Stimulated activated CD4-positive, alpha-beta T cell treated with anti-CD3 and anti-CD28 coated beads, Interleukin-2, amount 100 ng/mL, for 24 hours (primary cell): ENCODE measurements at places on chromosomes 1 and 21.
A peak's percentile ranks its signal among the peaks of the same experiment; 100 is the strongest.

DNA sequence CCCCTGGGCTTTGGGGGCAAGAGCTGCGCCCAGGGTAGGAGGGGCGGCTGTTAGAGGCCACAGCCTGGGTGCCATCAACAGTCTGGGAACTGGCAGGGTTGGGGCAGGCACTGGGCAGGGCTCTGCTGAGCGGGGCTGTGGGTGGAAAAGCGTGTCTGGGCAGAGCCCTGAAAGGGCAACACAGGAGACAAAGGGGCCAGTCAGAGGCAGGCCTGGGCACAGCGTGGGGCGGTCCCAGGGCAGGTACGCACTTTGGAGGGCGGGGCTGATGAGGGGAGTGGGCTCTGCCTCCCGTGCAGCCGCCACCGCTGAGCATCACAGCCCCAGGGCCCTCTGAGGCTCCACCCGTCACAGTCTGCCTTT is 13.9 kb downstream of the CELSR2 start:
- DNase-seq, result no peak

- peak; percentile 20 for DNase-seq
These were observed 51.0 kb downstream of the KIAA0319L start for GRCh38 chr1:35505911-35506798.

DNA sequence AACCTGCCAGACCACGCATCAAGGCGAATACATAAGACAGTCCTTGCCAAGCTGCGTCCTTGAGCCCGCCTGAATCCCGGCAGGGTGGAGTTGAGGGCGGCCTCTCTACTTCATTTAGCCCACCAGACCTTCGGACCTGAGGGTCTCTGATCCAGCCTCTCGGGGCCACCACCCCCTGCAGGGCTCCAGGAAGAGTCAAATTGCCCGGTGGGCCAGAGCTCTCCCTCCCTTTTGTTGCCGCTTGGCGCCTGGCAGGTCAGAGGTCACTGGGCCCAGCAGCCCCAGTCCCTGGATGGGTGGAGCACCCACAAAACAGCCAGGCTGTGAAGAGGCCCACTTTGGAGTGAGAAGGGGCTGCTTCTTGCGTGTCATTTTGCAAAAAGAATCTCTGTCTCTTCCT is 9.0 kb downstream of the GNG4 start:
- no peak for DNase-seq

DNA sequence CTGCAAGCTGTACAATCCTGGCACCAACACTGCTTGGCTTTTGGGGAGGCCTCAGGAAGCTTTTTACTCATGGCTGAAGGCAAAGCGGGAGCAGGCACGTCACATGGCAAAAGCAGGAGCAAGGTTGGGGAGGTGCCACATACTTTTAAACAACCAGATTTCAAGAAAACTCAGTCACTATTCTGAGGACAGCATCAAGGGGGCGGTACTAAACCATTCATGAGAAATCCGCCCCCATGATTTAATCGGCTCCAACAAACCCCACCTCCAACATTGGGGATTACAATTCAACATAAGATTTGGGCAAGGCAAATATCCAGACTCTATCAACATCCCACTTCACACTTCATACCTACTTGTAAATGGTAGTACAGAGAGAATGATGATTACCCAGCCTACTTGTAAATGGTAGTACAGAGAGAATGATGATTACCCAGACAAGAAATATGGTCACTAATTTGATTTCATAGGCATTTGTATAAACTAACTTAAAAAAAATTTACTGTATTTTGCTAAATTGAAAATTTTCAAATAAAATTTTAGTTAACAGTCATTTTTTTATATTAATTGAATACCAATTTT is 24.9 kb downstream of the ATP5PF start:
- no peak for DNase-seq

GRCh38 chr1:205228093-205228521 is 361 bp downstream of the TMCC2 start:
- DNase-seq, result no peak

DNA sequence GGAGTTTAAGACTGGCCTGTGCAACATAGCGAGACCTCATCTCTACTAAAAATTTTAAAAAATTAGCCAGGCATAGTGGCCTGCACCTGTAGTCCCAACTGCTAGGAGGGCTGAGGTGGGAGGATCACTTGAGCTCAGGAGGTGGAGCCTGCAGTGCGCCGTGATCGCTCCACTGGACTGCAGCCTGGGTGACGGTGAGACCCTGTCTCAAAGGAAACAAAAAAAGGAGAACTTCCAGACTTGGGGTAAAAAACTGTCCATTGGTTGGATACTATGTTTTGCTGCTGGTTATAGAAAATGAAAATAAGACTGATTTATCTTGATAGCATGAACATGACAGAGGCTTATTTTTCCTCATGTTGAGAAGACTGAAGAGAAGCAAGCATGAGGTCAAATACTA is 79.4 kb downstream of the WDR4 start:
- no peak for DNase-seq

DNA sequence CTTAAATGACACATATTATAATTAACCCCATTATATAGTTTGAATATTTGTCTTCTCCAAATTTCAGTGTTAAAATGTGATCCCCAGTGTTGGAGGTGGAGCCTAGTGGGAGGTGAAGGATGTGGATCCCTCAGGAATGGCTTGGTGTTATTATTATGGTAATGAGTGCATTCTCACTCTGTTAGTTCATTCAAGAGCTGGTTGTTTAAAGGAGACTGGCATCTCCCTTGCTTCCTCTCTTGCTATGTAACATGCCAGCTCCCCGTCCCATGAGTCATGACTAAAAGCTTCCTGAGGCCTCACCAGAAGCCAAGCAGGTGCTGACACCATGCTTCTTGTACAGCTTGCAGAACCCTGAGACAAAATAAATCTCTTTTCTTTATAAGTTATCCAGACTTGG is 1612.7 kb downstream of the AMY1C start:
- DNase-seq, result no peak

DNA sequence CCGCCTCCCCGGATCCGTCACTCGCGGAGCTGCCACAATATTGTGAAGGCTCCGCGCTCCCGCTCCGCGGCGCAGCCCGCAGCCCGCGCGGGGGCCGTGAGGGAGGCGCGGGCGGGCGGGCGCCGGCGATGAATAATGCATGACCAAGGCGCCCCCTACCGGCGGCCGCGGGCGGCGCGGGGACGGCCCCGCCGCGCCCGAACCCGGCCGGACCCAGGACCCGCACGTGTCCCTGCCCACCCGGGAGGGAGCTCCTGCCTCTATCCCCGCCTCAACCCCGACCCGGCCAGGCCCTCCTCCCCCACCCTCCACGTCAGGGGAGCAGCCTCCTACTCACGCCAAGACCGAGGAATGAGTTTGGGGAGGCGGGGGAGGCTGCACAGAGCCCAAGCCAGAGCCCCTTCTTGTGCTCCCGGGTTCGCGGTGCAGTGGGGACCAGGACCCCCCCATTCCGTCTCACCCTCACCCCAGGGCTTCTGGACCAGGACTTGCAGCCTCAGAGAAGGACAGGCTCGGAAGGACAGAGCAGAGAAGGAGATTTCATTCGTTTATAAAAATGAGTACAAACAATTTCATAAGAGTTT is 70.8 kb upstream of the CASZ1 start:
- peak; percentile 70 for DNase-seq

GRCh38 chr21:19565587-19565986 is 1162.0 kb upstream of the TMPRSS15 start:
- no peak for DNase-seq

GRCh38 chr21:44887807-44888580 is 14.5 kb upstream of the PTTG1IP start:
- no peak for DNase-seq

GRCh38 chr1:204920511-204920910 is 49.8 kb downstream of the NFASC start:
- no peak for DNase-seq

DNA sequence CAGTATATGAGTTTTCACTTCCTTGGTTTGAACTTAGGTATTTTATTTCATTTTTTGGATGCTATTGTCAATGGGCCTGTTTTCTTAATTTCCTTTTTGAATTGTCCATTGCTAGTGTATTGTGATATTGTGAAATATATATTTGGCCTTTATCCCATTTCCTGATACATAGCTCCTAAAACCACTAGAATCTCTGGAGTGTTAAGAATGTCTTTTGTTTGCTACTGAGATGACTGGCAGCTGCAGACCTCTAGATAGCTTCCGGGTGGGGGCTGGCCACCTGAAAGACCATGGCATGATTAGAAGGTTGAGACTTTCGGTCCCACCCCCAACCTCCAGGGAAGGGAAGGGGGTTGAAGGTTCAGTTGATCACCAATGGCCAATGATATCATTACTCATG is 245.4 kb downstream of the KCNJ6 start:
- no peak for DNase-seq

DNA sequence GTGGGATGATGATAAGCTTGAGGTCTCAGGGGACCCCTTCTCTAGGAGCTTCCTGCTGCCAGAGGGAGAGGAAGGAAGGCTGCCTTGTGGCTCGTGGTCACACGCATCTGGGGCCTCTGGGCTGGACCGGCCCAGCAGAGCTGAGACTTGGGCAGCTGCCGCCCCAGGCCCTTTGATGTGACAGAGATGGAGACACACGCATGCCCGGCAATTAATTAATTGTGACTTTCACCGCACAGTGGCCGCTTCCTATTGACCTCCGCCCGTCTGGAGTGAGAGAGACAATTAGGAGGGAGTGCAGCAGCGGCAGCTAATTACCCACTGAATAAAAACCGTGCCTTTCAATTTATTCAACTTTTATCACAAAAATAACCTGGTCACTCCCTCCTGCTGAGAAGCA is 16.6 kb upstream of the C1QA start:
- no peak for DNase-seq

DNA sequence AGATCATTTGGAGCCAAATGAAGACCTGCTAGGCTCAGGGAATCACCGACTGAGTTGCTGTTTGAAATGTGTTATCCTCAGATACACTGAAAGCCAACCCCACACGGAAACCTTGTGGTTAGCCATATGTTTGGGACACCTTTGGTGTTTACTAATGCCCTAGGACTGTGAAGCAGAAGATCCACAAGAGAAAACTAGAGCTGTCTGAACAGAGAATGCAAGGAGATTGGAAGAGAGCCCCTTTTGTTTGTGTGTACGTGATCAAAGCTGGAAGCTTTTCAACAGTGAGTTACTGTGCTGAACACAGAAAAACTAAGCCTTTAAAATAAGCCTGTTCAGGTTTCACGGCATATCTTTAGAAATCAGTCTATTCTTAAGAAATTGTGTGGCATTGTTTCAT is 908.2 kb upstream of the ADGRL2 start:
- no peak for DNase-seq

DNA sequence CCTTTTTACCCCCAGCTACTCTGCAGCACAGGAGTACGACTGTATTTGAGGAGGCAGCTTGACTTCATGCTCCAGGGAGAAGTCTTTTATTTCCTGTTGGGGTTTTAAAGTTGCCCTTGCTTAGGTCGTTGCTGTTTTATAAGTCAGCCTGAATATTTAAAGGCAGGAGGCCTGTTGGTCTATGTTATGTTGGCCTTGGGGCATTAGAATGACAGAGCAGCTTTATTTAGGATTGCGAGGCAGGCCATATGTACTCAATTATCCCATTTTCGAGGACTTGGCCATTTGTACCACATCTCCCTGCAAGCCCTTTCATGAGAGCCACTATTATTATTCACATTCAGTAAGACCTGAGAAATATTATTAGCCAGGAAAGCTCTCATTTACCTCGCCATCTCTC is 47.0 kb downstream of the KIF26B start:
- DNase-seq, result no peak

DNA sequence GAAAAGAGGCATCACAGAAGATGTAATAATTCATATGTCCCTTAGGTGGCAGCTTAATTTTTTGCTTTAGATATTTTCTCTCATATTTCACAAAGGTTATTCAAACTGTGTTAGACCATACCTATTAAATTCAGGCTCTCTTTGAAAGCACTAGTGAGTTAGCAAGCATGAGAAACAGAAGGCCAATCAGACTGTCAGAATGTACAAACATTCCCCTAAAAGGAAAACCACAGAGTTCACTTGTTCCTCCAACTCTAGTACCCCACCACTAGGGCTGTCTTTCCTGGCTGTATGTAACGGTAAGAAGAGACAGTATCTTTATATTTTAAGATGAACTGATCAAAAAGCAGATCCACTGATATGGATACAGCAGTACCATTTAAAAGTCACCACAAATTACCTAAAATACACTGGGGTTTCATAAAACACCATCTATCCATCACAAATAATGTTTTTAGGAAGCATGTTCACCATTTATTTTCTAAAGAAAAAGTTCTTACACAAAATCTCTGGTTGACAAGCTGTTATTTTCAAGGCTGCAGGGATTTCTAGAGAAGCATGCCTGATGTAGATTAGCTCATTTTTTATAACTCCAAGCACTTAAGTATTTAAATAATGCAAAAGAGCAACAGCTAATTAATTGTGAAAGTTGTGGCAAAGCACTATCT is 1.8 kb downstream of the ARPC5 start:
- no peak for DNase-seq

- no peak for DNase-seq
These were observed 20.7 kb upstream of the RCC2 start for GRCh38 chr1:17460219-17460618.

GRCh38 chr1:28395181-28395580 is 25.6 kb downstream of the PHACTR4 start:
- DNase-seq, result no peak

DNA sequence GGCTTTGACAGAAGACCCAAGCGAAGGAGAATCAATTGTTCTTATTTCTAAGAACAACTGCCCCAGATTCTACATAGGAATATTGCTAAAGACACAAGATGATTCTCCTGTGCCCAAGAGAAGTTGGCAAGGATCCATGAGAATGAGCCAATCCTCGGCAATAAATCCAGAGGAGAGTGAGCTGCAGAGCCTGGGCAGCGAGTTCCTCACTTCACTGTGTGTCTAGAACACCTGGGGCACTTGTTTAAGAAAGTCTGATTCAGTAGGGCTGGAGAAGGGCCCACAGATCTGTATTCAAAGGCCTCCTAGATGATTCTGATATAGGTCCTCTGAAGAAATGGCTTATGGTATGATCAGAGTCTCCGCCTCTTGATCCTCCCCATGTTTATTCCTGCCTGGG is 31.8 kb downstream of the GADD45A start:
- no peak for DNase-seq

DNA sequence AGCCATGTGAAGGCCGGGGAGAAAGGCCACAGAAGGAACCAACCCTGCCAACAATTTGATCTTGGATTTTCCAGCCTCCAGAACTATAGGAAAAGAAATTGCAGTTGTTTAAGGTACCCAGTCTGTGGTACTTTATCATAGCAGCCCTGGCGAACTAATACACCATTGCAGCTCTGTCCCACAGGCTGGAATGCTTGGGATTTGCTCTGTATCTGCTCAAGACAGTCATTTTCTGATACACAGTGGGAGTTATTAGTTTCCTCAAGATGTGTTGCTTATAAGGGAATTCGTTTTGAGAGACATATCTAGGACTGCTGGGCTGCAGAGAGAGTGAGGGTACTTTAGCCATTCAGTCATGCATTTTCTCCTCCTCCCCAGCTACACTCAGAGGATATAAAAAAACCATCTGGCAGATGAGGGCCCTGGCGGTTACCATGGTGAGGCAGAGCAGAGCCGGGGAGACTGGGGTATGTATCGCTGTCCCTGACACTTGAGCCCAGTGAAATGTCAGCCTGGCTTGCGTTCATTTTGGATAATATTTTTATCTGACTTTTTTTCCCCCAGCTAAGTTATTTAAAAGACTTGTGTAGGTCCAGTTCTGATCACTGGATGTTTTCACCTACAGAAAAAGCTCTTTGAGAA is 104.6 kb downstream of the DIRAS3 start:
- DNase-seq, result no peak

GRCh38 chr21:36127977-36128376 is 6.9 kb upstream of the CBR3 start:
- no peak for DNase-seq
